NCI-H1092 (cell line): ENCODE measurements at places on chromosomes 11 and 22.
A peak's percentile ranks its signal among the peaks of the same experiment; 100 is the strongest.

DNA sequence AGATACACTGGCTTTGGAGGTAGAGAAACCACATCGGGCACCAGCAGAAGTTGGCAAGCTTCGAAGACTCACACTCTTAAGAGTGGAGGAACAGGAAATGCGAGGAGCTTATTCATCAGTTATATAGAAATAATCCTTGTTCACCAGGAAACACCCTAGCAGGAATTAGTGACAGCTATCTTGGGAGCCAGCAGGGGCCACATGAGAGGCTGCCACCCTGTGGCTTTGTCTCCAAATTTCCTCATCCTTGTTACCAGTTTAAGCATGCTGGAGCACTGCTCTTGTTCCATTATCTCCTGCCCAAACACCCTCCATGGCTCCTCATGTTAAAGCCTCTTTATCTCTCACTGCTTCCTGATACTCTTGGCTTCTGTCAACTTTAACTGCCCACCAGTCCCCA is 131.0 kb downstream of the PLEKHA7 start:
- no peak for DNase-seq

DNA sequence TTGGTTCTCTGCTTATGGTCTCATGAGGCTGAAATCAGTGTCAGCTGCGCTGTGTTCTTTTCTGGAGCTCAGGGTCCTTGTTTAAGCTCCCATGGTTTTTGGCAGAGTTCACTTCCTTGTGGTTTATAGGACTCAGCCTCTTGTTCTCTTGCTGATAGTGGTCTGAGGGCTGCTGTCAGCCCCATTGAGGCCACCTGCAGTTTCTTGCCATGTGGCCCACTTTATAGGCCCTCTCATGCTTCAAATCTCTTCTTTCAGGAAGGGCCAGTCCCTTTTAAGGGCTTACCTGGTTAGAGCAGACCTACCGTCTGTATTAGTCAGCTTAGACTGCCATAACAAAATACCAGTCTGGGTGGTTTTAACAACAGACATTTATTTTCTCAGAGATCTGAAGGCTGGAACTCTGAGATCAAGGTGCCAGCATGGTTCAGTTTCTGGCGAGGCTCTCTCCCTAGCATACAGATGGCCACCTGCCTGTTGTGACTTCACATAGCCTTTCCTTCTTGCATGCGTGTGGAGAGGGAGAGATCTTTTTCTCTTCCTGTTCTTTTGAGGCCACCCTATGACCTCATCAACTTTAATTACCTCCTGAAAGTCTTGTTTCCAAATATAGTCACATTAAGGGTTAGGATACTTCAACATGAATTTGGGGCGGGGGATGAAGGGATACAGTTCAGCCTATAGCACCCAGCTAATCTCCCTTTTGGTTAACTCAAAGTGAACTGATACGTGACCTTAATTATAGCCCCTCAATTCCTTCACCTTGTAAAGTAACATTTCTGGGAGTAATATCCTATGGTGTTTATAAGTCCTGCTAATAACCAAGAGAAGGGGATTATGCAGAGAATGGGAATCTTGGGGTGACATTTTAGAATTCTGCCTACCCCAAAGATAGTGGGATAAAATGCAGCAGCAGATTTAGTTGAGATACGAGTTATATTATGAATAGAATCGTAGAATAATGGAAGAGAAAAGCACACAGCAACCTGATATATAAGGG is 131.8 kb downstream of the UVRAG start:
- peak; percentile 76 for DNase-seq

- no peak for DNase-seq
These were observed 154.2 kb downstream of the LARGE1 start for GRCh38 chr22:33766091-33766490.

DNA sequence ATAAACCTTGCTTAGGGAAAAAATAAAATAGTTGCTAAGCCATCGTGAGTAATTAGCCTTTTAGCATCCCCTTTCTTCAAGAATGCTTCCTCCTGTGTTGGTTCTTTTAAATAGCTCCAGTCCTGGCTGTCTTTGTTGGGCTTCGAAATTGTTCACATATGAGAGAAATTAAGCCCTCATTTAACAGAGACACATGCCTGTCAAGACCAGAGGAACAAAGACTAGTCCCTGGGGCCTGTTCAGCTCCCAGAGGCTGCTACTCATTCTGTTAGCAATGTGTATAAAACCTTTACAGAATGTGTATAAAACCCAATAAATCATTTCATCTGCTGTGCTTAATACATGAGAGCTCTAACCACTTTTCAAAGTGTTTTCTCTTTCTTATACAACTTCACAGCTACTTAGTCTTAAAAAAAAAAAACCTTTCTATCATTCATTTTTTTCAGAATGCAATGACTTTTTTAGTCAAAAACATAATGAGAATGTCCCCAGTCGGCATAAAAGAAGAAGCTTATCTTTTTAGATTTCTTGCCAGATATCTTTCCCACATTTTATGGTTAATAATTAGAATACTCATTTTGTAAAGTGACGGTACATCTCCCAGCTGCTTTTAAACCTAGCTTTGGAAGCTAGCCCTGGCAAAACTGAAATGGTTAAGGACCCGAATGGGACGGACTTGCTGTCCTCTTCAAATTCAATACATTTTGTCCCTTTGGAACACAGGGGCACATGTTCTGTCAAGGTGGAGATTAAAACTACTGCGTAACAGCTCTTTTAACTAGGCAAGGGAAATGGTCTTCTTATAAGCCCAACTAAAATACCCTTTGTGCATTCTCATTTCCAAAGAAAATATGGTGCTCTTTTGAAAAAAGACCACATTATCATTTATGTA is 186.1 kb downstream of the SOX6 start:
- DNase-seq = no peak
